ENCODE measurements at places on chromosomes 2 and 18. TPM values are rescaled to one million over a fixed set of nuclear protein-coding genes. Genes with fewer than 3 reads are reported as not detected.

DNA sequence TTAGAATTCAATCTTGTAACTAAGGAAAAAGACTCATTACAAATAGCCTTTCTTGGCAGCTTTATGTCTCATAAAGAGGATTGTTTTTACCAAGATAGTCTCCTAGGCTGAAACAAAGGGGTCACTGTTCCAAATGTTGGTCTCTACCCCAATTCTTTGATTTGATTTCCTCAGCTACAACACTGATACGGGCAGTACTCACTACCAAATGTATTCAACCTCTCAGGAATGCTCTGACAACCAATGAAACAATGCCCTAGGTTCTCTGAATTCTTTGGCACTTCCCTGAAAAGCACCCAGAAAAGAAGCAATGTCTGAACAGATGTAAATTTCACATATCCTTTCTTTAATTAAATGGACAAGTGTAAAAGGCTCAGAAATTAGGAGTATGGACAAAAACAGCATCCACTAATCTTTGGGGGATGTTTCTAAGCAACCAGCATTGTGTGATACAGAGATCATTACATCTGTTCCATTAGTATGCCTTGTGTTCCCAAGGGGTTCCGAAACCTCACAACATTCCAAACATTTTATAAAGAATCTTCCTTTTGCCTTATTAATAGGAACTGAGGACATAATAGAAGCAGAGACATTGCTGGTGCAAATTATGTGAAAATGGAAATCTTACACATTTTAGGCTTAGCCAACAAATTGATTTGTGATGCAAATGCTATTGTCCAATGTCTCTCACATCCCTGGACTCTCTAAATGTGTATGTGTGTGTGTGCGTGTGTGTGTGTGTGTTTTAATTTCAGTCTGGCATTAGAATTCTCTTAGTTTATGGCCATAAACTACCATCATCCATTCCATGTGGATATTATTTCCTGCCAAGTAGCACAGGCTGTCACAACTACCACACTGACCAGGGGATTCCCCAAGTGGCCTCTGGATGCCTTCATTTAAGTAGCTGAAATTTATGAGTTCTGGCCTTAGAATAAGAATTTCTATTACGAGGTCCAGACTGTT, 276.0 kb downstream of the MTX2 start:
- DNase-seq, result no peak

DNA sequence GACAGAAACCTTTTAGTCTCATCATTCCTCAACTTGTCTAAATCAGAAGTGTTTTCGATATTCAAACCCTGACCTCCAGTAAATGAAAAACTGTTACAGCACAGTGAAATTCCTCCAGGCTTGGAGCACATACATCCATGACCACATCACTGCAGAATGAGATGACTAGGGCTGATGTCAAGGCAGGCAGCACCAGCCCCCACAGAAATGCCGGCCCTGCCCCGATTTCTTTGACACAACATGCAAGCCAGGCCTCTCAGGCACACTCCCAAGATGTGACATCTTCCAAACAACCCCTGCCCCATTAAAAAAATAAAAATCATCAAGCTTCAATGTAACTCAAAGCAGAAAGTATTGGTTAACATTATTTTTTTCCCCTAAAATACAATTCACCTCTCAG, 103.3 kb downstream of the CTAGE1 start:
- DNase-seq, result no peak

DNA sequence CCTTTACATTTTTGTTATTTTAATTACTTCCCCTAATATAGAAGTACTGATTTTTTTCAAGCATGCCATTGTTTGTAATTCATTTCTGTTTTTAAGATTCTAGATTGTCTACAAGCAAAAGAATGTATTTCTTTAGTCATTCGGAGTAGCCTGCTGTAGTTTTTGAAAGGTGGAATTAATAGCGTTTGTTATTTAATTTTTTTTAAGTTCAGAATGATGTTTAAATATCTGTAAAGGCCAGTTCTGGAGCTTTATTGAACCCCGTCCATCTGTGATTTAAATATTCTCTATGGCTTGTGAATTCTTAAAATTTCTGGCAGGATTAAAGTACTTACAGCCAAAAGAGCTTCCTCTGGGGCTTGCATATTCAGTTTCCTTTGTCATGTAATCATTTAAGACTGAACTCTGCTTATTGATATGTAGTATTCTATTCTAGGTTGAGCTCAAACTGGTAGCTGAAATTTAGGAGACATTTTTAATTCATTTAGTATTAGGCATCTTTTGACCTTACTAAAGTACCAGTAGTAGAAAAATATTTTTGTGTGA, 5.2 kb downstream of the TGIF1 start:
- no peak for DNase-seq

DNA sequence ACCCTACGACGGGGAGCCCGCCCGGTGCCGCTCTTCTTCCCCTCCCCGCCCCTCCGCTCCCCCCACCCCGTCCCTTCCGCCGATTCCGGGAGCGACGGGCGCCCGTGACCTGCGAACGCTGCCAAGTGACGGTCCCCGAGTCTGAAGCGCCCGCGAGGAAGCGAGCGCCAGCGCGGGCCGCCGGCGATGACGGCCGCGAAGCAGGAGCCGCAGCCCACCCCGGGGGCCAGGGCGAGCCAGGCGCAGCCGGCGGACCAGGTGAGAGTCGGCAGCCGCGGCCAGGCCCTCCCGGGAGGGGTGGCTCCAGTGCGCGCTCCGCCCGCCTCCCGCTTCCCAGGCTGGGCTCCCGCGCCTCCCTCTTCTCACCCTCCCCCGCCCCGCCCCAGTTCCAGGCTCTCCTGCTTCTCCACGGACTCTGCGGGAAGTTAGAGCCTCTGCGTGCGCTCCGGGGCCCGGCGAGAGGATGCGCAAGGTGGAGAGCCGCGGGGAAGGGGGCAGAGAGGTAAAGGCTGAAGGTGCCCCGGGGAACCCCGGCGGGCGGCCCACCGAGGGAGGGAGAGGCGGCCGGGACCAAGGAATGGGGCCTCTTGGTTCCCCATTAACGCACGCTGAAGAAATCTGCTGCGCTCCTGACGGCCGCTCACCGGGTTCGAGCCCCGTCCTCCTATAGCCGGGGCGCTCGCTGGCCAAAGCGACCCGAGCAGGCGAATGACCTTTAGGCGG, 719.5 kb downstream of the DPP10 start:
- no peak for DNase-seq

- no peak for DNase-seq
These were observed 59.0 kb downstream of the MOGAT1 start for GRCh38 chr2:222730366-222730999.

DNA sequence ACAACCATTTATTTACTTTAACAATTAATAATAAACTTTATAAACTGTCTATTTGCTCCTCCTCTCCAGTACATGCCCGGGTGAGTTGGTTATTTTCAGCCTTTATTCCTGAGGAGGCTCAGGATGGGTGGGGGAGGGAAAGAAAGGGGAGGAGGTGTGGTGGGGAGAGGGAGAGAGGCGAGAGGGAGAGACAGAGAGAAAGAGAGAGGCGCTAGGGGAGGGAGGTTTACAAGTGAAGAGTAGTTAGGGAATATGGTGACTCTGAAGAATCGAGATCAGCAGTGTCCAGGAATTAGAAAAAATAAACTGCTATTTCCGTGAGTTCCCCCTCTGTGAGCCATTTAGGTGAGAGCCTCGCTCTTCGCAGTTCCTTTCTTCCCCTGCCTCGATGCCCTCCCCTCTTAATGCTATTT, 138.9 kb downstream of the MEIS1 start:
- no peak for DNase-seq

GRCh38 chr2:26414311-26414710, 12.6 kb downstream of the DRC1 start:
- no peak for DNase-seq

DNA sequence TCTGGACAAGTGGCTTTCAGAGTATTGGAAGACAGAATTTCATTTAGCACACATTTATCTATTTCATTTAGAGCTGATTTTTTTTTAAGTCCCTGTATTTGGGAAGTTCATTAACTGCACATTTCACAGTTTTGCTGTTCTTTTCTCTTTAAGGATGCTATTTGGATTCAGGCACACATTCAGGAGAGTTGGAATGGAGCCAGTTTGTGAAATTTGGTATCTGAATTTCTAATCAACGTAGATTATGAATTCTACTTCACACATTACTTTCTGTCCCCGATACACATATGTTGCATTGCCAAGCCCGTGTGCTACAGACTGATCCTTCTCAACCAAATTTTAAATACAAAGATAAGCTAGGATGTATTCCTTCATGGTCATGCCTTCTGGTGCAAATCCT, 503.9 kb downstream of the IRS1 start:
- DNase-seq, result no peak

DNA sequence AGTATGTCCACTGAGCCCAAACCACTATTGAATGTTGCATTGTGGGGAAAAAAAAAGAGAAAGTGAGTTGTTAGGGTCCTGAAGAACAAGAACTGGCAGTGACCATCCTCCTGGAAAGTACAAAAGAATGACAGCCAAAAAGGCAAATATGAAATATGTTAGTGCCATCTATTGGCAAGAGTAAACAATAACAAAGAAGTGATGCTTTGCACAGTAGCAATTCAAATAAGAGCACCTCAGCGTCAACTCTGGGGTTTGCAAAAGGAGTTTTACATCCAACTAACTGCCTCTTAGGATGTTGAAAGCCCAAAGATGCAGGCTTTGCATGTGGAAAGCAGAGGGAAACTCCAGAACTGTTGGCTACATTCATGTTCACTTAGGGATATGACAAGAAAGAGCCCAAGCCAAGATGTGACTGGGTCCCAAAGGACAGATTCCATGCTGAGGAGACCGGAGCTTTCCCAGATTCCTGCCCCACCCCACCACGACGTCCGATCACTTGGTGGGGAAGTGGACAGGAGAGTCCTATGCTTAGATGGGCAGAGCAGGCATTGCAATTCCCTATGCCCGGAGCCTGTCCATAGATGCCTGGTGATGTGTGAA, 15.6 kb downstream of the TRABD2A start:
- no peak for DNase-seq

- DNase-seq, result no peak
These were observed 42.4 kb downstream of the LRRFIP1 start for GRCh38 chr2:237669628-237670392.

- DNase-seq, result no peak
These were observed 848 bp downstream of the VRK2 start for GRCh38 chr2:58047373-58047935.

DNA sequence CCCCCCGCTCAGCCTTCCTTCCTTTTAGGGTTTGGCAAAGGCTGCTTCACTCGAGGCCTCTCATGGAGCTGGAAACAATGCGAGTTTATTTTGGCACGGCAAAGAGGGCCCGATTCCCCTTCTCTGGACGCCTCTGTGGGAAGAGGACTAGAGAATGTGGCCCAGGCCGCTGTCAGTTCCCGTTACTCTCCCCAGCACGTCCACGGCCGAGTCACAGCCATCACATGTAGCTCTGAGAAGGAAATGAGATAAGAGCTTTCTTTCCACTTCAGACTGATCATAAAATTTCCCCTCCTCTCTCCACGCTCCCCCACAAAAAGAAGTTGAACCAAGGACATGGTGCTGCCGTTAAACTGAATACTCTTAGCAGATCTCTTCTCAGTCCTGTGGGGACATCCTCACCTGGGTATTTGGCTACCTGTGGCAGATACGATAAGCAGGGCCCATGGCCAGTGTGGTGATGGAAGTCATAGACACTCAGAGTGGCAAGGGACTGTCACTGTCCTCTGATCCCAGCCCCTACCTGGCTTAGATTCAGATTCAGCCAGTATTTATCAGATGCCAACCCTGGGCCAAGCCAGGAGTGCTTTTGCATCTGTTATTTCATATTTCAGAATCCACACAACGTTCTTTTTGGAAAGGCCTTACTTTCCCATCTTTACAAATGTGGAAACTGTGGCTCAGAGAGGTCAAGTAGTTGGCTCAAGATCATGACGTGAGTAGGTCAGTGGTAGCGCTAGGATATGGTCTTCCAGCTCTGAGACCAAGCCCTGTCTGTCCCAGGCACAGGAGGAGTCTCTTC, 101.2 kb downstream of the MCFD2 start:
- no peak for DNase-seq

DNA sequence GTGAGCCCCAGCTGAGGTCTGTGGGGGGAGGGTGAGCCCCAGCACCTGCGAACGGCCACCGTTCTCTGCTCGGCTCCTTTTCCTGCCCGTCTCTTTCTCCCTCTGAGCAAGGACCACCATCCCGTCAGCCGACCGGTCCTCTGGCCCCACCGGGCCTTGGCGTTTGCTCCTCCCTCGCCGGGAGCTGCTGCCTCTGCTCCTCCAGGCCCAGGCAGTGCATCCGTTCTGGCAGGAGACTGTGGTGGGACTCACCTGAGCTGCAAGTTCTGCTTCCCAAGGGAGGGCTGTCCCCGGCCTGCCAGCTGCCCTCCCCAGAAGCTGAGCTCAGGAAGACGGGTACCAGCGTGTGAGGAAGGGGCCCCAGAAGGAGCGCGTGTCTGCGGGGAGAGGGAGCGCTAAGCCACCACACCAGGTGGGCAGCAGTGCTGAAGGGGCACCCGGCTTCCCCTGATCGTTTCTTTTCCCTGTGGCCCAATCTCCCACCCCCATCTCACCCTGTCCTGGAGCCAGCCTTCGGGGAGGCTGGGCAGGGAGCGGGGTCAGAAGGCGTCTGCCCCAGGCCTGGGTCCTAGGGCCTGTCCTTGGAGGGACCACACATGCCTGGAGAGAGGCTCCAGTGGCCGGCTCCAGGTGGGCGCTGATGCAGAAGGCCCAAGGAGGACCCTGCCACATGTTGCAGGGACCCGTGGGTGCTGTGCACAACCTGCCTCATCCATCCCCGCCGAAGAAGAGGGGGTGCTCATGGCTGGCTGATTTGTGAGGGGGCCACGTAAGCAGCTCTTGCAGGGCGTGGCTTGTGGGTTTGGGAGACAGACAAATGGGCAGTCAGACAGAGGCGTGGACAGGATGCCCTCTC, 2.5 kb upstream of the RTP5 start:
- no peak for DNase-seq

DNA sequence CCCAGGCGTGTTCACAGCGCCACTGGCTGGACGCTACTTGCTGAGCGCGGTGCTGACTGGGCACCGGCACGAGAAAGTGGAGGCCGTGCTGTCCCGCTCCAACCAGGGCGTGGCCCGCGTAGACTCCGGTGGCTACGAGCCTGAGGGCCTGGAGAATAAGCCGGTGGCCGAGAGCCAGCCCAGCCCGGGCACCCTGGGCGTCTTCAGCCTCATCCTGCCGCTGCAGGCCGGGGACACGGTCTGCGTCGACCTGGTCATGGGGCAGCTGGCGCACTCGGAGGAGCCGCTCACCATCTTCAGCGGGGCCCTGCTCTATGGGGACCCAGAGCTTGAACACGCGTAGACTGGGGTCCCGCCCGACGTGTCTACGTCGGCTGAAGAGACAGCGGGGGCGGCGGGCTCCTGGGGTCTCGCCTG, 891 bp upstream of the KHK start:
- DNase-seq, result no peak

GRCh38 chr18:42275949-42276730, 321.1 kb downstream of the PIK3C3 start:
- DNase-seq, result no peak

Gene STARD6
- 0.14 TPM for total RNA-seq

Gene AKAIN1
- not detected for total RNA-seq

Gene CDK15
- 0.14 TPM for total RNA-seq

Gene SERPINB5
- total RNA-seq, result 314 TPM
